Glutamatergic neuron (in vitro differentiated cells): ENCODE measurements at places on chromosomes 7 and 10. TPM values are rescaled to one million over a fixed set of nuclear protein-coding genes. Genes with fewer than 3 reads are reported as not detected.
A peak's percentile ranks its signal among the peaks of the same experiment; 100 is the strongest.

DNA sequence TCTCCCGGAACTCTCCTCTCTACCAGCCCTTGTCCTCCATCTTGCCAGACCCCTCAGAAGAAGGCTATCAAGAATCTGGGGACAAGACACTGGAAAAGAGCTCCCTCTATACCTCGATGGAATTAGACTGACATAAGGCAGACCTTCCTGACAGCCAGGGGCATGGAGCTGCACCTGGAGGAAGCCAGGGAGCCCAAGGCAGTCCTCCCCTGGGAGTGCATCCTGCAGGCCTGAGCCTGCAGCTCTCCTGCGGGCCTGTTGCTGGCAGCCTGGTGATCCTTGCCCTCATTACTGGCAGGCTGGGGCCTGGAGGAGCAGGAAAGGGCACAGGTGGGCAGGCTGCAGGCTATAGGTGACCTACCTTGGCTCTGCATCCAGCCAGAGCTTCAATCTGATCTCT, 323.4 kb downstream of the GRID1 start:
- peaks cover 2% of the 10 kb centered on the region for H3K27me3 ChIP-seq
- no peak for DNase-seq
- peaks cover 2% of the 10 kb centered on the region for H3K4me1 ChIP-seq
- no peaks in the 10 kb centered on the region for H3K36me3 ChIP-seq
- H3K4me3 ChIP-seq, result no peak overlapping the region

DNA sequence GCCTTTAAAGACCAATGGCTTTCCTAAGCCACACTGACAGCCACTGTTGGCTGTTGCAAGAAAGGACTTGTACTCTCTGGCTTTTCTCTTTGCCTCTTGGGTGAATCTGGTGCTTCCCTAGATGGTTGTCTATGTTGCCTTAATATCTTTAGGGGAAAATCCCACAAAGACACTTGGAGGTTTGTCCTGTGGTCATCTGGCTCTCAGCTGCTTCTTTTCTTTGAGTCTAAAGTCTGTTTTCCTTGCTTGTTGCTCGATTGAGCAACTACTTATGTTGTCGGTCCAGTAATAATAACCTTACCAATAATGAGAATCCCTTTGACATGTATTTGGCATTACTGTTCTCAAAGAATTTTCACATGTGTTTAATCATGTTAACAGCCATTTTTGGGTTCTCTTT, 537.6 kb downstream of the LRMDA start:
- no peak overlapping the region for H3K4me3 ChIP-seq
- H3K27me3 ChIP-seq, result no peaks in the 10 kb centered on the region
- H3K4me1 ChIP-seq, result peaks cover 2% of the 10 kb centered on the region

Gene CLRN3
- not detected for total RNA-seq

GRCh38 chr7:103532955-103533354, 86.9 kb upstream of the SLC26A5 start:
- no peak overlapping the region for H3K27ac ChIP-seq
- H3K36me3 ChIP-seq, result no peaks in the 10 kb centered on the region
- DNase-seq, result no peak

Gene ZNF33A
- total RNA-seq, result 38.2 TPM

- peaks cover 2% of the 10 kb centered on the region for H3K4me1 ChIP-seq
- no peaks in the 10 kb centered on the region for H3K27me3 ChIP-seq
- DNase-seq, result no peak
- H3K27ac ChIP-seq, result no peak overlapping the region
Measured at GRCh38 chr10:28986117-28986792, 302.6 kb upstream of the LYZL1 start.

Gene GRM3
- not detected for total RNA-seq

Gene OR2A5
- total RNA-seq, result not detected

GRCh38 chr10:5644930-5645329, 21.5 kb downstream of the ASB13 start:
- peaks cover 14% of the 10 kb centered on the region for H3K4me1 ChIP-seq
- no peak overlapping the region for H3K27ac ChIP-seq
- peak overlapping the region; percentile 31 for H3K4me3 ChIP-seq
- H3K36me3 ChIP-seq, result no peaks in the 10 kb centered on the region

GRCh38 chr10:64112701-64113355, 591.6 kb downstream of the REEP3 start:
- H3K27ac ChIP-seq, result no peak overlapping the region
- H3K4me1 ChIP-seq, result no peaks in the 10 kb centered on the region
- no peaks in the 10 kb centered on the region for H3K36me3 ChIP-seq
- H3K27me3 ChIP-seq, result no peaks in the 10 kb centered on the region
- DNase-seq, result no peak

DNA sequence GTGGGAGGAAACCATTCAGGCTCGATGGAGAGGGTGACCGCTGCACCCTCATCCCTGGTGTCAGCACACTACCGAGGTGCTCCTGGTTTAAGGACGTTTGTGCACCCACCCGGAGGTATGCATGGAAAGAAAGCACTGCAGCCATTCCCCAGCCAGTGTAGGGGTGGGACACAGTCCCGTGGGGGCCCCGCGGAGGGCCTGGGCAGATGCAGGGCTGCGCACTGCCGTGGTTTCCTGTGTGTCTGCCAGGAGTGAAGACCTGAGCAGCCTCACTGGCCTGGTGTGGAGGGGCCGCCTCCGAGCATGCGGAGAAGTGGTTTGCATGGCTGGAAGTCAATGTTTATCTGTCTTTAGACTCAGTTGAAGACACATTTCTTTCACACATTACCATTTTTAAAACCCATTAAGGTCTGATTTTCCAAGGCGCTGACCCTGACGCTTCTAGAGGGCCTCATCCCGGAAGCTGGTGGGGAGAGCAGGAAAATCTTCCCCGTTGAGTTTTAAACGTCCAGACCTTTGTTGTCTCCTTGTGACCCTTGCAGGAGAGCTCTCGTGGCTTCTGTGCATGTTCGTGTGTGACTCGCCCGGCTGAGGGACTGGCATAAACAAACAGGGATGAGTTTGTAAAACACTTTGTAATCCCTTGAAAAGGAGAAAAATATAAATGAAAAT, 188.1 kb downstream of the MGMT start:
- H3K4me1 ChIP-seq, result peaks cover 32% of the 10 kb centered on the region
- no peak overlapping the region for H3K27ac ChIP-seq
- no peak overlapping the region for H3K4me3 ChIP-seq
- peaks cover 3% of the 10 kb centered on the region for H3K27me3 ChIP-seq

GRCh38 chr7:68733219-68734153, 864.8 kb upstream of the AUTS2 start:
- peaks cover 2% of the 10 kb centered on the region for H3K4me1 ChIP-seq
- H3K36me3 ChIP-seq, result peaks cover 8% of the 10 kb centered on the region
- no peaks in the 10 kb centered on the region for H3K27me3 ChIP-seq
- H3K27ac ChIP-seq, result no peak overlapping the region

- no peak overlapping the region for H3K27ac ChIP-seq
- no peaks in the 10 kb centered on the region for H3K4me1 ChIP-seq
Measured at GRCh38 chr7:95993380-95993779, 221.0 kb downstream of the DYNC1I1 start.

DNA sequence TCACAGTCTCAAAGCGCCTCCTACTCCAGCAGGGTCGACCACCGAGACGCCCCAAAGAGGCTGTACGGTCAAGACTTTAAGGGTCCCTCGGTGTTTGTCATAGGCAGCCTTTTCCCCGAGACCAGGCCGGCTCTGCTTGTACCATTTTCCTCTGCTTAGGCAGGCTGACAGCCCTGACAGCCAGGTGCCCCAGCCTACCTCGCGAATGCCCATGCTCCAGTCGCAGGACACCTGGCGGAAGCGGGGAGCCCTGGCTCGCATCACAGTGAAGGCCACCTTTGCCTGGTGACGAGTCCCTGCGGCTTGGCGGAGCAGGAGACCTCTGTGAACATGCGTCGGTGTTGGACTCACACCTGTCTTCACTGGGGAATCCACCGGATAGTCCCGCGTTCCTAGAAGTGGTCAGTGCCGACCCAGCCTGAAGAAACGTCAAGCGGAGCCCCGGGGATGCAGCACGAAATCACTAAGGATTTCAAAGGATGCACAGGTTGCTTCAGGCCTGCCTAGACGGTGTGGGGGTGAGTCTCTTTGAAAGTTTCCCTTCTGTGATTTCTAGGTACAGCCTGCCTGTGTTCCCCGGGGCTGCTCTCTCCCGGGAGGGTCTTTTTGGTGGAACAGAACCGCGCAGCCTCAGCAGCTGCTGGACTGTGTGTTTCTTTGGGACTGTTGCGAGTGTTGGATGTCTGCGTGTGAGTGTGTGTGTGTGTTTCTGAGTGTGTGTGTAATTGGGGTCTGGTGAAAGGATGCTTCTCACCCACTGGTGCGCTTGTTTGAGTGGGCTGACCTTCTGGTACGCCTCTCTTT, 30.5 kb upstream of the ZNF273 start:
- no peaks in the 10 kb centered on the region for H3K4me1 ChIP-seq
- H3K27me3 ChIP-seq, result peaks cover 12% of the 10 kb centered on the region
- H3K27ac ChIP-seq, result no peak overlapping the region
- DNase-seq, result no peak
- H3K36me3 ChIP-seq, result peaks cover 3% of the 10 kb centered on the region
- H3K4me3 ChIP-seq, result no peak overlapping the region

Gene FOXI2
- 0.17 TPM for total RNA-seq

Gene TBXAS1
- total RNA-seq, result not detected

Gene CRHR2
- 2.4 TPM for total RNA-seq

DNA sequence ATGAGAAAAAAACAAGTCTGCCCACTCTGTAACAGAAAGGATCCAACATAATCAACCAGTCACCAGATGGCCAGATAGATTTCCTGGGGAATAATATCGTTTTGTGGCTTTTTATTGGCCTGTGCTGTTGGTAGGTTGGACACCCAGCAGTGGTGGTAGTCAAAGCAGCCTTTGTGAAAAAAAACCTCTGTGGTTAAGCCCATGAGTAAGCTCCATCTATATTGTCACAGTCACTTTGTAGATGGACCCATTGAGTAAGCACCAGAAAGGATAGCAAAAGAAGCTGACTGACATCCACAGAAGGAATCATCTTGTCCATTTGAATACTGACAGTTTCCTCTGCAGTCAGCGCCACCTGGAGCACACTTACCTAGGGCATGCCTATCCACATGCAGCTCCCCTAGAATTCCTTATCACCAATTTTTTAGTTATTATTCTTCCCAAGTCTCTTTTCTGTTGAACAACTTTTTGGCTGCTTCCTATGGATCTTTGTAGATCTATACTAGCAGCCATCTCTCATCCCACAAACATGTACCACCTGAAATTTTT, 96.9 kb downstream of the IQUB start:
- DNase-seq, result no peak
- no peaks in the 10 kb centered on the region for H3K36me3 ChIP-seq
- no peaks in the 10 kb centered on the region for H3K27me3 ChIP-seq

- H3K27ac ChIP-seq, result no peak overlapping the region
- no peaks in the 10 kb centered on the region for H3K36me3 ChIP-seq
- peak; percentile 63 for DNase-seq
- peaks cover 19% of the 10 kb centered on the region for H3K4me1 ChIP-seq
- H3K27me3 ChIP-seq, result peaks cover 38% of the 10 kb centered on the region
Measured at GRCh38 chr10:49609006-49609282, 1.2 kb upstream of the SLC18A3 start.

DNA sequence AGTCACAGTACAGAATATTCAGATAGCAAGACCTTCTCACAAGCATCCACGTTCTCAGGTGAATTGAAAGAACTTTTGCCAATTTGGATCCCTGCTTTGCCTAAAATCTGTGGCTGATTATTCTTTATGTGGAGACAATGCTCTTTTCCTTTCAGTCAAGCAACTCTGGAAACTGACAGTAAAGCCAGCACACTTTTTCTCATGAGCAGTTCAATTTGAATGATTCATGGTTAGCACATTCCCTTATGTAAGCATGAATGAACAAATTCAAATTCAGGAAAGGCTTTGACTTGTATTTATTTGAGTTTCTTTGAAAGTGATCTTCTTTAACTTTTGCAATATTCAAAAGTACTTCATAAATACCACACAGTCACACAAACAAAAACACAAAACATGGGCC, 57.6 kb downstream of the MEOX2 start:
- H3K4me1 ChIP-seq, result peaks cover 5% of the 10 kb centered on the region
- no peak overlapping the region for H3K4me3 ChIP-seq
- H3K36me3 ChIP-seq, result no peaks in the 10 kb centered on the region
- no peak for DNase-seq
